ENCODE measurements at places on chromosomes 3 and 15. TPM values are rescaled to one million over a fixed set of nuclear protein-coding genes. Genes with fewer than 3 reads are reported as not detected.

PRICKLE2 gene
- 6.9 TPM for total RNA-seq

- no peak for DNase-seq
These were observed 166.5 kb upstream of the ATP11B start for GRCh38 chr3:182626484-182627467.

- no peak for DNase-seq
These were observed 264.4 kb upstream of the ZNF717 start for GRCh38 chr3:76049776-76050175.

- no peak for DNase-seq
These were observed 485.2 kb upstream of the ROBO2 start for GRCh38 chr3:76554707-76555106.

DNA sequence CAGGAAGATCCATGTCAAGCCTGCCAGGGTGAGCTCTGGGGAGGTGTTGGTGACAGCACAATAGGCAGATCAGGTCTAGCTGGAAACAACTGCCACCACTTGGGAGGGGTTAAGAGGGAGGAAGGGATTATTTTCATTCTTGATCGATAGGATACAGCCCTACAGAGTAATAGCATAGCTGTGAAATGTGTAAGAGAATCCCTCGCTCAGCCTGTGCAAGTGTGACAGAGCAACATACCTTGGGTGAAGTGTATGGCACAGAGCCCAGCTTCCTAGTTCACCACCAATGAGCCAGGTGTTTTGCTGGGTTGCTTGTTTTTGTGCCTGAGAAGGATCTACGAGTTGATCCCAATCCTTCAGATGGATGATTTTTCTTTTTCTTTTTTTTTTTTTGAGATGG lies 9.2 kb upstream of the DCUN1D1 start:
- DNase-seq, result no peak

DNA sequence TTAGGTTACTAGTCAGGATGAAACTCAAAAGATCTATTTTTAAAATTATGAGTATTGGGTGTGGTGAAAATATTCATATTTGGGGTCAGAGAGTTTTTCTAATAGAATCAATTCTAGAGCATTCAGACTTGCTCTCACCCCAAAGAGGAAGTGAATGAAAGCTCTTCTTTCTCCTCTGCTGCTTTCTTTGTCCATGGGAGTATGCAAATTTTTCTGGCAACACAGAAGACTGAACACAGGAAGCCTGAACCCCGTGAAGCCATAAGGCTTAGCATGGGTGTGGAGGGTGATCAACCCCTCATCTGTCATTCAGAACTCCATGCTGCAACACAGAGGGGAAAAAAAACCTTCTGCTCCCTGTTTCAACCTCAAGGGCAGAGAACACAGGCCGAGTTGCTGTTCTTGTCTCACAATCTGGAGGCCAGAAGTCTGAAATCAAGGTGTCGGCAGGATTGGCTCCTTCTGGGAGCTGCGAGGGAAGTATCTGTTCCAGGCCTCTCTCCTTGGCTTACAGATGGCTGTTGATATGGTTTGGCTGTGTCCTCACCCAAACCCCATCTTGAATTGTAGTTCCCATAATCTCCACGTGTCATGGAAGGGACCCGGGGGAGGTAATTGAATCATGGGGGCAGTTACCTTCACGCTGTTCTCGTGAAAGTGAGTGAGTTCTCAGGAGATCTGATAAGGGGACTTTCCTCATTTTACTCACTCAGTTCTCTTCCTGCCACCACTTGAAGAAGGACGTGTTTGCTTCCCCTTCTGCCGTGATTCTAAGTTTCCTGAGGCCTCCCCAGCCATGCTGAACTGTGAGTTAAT lies 33.7 kb upstream of the CD47 start:
- DNase-seq, result no peak

- no peak for DNase-seq
These were observed 341.3 kb downstream of the TBL1XR1 start for GRCh38 chr3:176855901-176856486.

DNA sequence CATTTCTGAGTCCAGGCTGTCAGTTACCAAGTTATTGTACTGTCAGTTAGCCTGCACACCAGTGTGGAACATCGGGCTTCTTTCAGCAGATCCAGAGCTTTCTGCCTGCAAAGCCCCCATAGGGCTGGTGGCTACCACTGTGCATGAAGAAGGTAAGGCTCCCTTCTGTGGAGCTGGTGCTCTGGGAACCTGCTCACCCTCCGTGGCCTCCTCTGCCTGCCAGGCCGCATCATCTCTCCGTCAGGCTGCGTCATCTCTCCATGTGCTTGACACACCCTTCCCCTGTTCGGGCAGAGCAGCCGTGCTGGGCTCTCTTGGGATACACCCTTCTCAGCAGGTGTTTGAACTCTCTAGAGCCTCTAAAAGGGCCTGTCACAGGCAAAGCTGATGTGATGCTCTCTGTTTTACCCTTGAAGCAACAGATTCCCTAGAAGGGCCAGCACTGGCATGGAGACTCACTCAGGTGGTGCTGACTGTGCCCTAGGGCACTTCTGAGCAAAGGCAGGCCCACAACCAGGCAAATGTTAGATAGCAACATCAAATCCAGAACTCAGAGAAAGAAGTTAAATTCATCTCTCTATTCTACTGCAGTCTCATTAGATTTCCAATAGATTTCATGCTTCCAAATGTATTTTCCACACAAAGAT lies 261.1 kb downstream of the EPHB1 start:
- DNase-seq, result no peak

- peak; percentile 69 for DNase-seq
These were observed 15.7 kb downstream of the PLEKHO2 start for GRCh38 chr15:64857421-64857820.

All from A172 (cell line).